ENCODE measurements at places on chromosomes 1 and 21. TPM values are rescaled to one million over a fixed set of nuclear protein-coding genes. Genes with fewer than 3 reads are reported as not detected.

- H3K36me3 ChIP-seq: no peaks in the 10 kb centered on the region
- H3K4me1 ChIP-seq: no peaks in the 10 kb centered on the region
- no peak overlapping the region for H3K4me3 ChIP-seq
- H3K27ac ChIP-seq: no peak overlapping the region
- DNase-seq: no peak
- no peaks in the 10 kb centered on the region for H3K27me3 ChIP-seq
Measured at GRCh38 chr1:160855181-160855981, 7.3 kb downstream of the CD244 start.

GRCh38 chr1:23963617-23964234 lies 4.1 kb downstream of the PNRC2 start:
- H3K4me3 ChIP-seq: no peak overlapping the region
- peaks cover 71% of the 10 kb centered on the region for H3K36me3 ChIP-seq
- peak overlapping the region; percentile 84 for H3K27ac ChIP-seq

DNA sequence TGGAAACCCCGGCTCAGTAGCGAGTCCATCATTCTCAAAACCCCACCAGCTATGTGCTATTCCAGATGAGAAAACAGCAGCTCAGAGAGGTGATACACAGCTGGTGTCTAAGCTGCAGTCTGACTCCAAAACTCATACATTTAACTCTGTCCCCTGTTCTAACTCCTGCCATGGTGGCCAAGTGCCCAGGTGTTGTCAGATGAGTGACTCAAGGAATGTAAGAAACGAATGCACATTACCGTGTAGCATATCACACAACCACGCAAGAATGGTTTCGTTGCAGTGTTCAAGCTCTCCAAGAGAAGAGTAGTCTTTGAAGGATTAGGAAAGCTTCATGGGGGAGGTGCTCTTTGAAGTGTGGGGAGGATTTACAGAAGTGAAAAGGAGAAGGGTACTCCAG lies 4.7 kb upstream of the XKR8 start:
- H3K27ac ChIP-seq: no peak overlapping the region
- no peak for DNase-seq
- H3K4me1 ChIP-seq: peaks cover 7% of the 10 kb centered on the region
- no peaks in the 10 kb centered on the region for H3K36me3 ChIP-seq
- H3K4me3 ChIP-seq: no peak overlapping the region

Gene GMEB1
- 22.6 TPM for total RNA-seq

DNA sequence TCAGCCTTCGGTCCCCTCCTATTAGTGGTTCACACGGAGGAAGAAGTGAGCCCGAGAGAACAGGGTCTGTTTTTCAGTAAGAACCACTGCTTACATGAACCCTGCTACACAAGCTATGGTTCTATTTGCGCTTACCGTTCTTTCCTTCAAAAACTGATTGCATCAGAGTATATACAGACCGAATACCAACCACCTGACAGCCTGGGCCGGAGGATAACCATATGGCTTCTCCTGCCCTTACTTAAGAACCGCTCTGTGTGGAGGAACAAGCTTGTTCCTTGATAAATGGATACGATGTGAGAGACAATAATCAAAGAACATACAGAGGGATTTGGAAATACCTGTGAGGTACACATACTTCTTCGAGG lies 1.1 kb upstream of the KCNT2 start:
- no peak overlapping the region for H3K4me3 ChIP-seq
- H3K27me3 ChIP-seq: peaks cover 27% of the 10 kb centered on the region
- H3K4me1 ChIP-seq: peaks cover 5% of the 10 kb centered on the region
- no peaks in the 10 kb centered on the region for H3K36me3 ChIP-seq

- H3K4me1 ChIP-seq: no peaks in the 10 kb centered on the region
- DNase-seq: no peak
- no peak overlapping the region for H3K27ac ChIP-seq
- no peaks in the 10 kb centered on the region for H3K36me3 ChIP-seq
- H3K27me3 ChIP-seq: peaks cover 2% of the 10 kb centered on the region
Measured at GRCh38 chr1:241779897-241780296, 68.1 kb upstream of the EXO1 start.

DNA sequence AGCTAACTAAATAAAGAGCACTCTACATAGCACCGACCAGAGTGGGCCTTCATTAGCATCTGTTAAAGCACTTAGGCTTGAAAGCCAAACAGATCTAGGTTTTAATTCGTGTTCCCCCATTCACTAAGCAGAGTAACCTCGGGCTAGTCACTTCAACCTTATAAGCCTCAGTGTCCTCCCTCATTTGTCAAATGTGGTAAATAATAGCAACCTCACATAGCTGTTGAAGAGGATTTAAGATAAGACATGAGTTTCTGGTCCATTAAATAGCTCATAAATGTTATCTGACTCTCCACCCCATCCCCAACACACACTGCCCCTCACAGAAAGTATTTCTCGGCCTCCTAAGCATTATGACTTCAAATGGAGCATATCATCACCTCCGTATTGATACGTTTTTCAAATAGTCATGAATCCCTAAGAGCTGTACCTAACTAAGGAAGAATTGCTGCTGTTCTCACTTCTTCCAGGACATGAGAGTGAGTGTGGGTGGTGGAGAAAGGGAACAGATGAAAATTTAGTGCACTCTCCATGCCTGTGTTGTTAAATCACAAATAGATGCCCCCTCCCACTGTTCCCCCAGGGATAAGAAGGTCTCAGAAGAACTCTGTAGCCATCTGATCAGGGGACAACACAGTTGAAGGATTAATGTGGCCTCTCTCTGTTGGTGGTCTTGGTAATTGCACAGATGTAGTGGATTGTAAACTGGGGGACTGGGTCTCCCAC lies 47.6 kb downstream of the PLPP3 start:
- H3K27me3 ChIP-seq: no peaks in the 10 kb centered on the region
- no peaks in the 10 kb centered on the region for H3K4me1 ChIP-seq
- no peak overlapping the region for H3K4me3 ChIP-seq
- no peak overlapping the region for H3K27ac ChIP-seq

DNA sequence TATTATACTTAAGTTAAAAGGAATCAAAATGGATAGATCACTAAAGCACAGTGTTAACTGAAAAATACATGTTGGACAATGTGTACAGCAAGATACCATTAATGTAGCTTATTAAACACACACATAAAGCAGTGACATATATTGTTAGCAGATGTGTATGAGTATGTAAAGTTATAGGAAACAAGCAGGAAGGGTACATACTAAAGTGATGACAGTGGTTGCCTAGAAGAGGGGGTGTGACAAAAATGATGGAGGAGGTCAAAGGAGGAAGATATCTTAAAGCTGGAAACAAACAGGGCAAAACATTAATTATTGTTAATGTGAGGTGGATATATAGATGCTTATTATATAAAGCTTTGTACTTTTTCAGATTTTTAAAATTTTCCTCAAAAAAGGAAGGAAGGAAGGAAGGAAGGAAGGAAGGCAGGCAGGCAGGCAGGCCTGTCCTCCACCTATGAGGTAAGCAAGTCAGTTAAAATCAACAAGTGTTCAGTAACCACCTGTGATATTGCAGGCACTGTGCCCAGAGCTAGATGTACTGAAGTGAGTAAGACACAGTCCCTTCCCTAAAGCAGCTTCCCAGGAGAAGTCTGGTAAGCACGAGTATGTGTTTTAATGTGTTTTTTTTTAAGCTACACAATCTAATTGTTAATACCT lies 252.9 kb upstream of the NR5A2 start:
- peaks cover 6% of the 10 kb centered on the region for H3K27me3 ChIP-seq
- H3K4me3 ChIP-seq: no peak overlapping the region
- no peak for DNase-seq

DNA sequence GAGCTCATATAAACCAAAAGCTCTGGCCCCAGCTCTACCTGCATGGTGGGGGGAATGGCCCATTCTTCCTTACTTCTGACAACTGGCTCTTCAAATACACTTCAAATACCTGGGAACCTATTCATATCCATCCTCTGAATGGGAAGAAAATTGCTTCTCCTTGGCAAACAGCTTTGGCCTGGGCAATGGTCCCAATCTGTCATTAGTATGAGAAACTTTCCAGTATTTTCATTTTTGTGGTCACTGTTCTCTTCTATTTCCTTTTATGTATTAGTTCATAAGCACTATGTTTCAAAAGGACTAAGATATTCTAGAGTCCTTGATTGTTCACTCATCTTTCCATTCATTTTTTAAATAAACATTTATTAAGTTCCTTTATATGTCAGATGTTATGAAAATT lies 5.2 kb upstream of the HSD3B2 start:
- no peak overlapping the region for H3K27ac ChIP-seq
- no peaks in the 10 kb centered on the region for H3K27me3 ChIP-seq
- no peak overlapping the region for H3K4me3 ChIP-seq
- no peaks in the 10 kb centered on the region for H3K4me1 ChIP-seq
- no peak for DNase-seq

- no peak overlapping the region for H3K4me3 ChIP-seq
- no peaks in the 10 kb centered on the region for H3K27me3 ChIP-seq
- peaks cover 3% of the 10 kb centered on the region for H3K36me3 ChIP-seq
- peaks cover 2% of the 10 kb centered on the region for H3K4me1 ChIP-seq
Measured at GRCh38 chr21:28795251-28795650, 197.4 kb downstream of the LTN1 start.

Gene ASCL5
- total RNA-seq: not detected

DNA sequence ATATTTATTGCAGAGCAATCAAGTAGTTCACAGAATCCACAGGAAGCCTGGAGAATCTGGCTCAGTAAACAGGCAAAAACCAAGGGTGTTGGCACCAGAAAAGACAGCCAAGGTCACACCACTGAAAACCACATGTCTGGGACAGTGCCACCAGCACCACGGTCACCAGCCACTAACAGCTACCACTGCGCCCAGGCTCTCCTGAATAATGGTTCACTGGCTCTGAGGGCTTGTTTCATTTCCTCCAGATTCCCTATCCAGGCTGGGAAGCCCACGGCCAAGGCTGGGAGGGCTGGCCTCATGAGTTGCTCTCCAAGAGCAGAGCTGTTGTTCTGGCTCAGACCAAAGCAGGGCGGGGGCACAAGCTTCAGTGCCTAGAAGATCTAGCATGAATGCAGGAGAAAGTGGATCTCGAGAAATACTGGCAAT lies 54.5 kb upstream of the PTGFRN start:
- peak overlapping the region; percentile 15 for H3K27ac ChIP-seq
- H3K4me1 ChIP-seq: peaks cover 19% of the 10 kb centered on the region
- H3K4me3 ChIP-seq: no peak overlapping the region
- no peaks in the 10 kb centered on the region for H3K27me3 ChIP-seq
- no peaks in the 10 kb centered on the region for H3K36me3 ChIP-seq
- no peak for DNase-seq

Gene MPL
- total RNA-seq: not detected

Gene FBXO44
- 16.8 TPM for total RNA-seq

Gene RIIAD1
- not detected for total RNA-seq

- H3K27me3 ChIP-seq: peaks cover 9% of the 10 kb centered on the region
- H3K36me3 ChIP-seq: no peaks in the 10 kb centered on the region
- H3K4me1 ChIP-seq: peaks cover 69% of the 10 kb centered on the region
- no peak overlapping the region for H3K27ac ChIP-seq
Measured at GRCh38 chr21:15061279-15061678, 3.5 kb downstream of the NRIP1 start.

Gene SPRR2E
- total RNA-seq: not detected

Gene TEX38
- total RNA-seq: 0.21 TPM

- H3K27me3 ChIP-seq: no peaks in the 10 kb centered on the region
- no peak for DNase-seq
Measured at GRCh38 chr21:46122758-46123683, 25.1 kb downstream of the COL6A2 start.

Gene AADACL3
- not detected for total RNA-seq
